Ecto neural progenitor cell (in vitro differentiated cells): ENCODE measurements at places on chromosomes 7 and 10.
A peak's percentile ranks its signal among the peaks of the same experiment; 100 is the strongest.

DNA sequence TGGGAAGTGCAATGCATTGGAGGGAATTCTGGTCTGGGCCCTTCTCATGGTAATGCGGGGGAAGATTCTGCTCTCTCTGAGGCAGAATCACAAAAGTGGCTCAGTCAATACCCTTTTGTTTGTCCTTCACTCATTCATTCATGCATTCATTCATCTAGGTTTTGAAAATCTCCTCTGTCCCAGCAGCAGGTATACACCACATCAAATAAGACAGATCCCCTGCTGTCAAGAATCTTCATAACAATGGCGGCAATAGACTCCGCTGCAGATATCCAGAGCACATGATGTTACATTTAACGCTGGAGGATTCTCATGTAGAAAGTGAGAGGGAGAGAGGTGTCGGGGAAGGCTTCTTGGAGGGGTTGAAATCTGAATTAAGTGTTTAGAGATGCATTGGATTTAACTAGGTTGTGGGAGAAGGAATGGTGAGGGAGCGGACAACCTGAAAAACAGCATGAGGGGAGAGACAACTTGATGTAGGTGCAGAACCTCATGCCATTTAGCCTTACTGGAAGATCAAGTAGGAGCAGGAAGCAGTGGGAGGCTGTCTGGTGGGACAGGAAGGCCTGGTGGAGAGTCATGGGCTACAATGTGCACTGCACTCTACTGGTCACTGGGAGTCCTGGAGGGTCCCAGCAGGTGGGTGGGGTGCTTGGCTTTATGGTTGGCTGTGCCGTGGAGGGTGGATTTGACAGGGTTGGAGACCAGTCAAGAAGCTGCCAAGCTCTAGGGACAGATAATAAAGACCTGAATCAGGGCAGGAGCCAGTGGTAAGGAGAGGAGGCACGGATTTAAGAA, 5.2 kb upstream of the FAM180A start:
- no peak for DNase-seq

GRCh38 chr7:80859272-80859970, 59.4 kb downstream of the SEMA3C start:
- no peak for DNase-seq

DNA sequence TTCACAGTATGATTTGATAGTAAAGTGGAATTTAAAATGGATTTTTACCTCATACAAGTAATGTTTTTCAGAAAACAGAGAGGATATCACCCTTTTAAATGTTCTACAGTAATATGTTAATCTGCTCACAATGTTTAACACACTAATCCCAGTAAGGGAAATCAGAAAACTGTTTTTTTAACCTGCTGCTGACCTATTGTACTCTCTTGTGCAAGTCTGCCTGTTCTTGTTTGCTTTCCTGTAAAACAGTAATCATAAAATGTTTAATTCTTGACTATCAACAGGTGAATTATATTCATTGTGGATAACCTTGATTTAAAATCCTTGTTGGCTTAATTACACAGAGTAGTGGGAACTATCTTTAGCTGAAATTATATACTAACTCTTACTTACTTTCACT, 126.4 kb downstream of the GNAT3 start:
- no peak for DNase-seq

GRCh38 chr7:139743967-139744767, 33.6 kb downstream of the HIPK2 start:
- DNase-seq: no peak

- no peak for DNase-seq
These were observed 173.5 kb downstream of the SEMA3E start for GRCh38 chr7:83475420-83475819.

- DNase-seq: peak; percentile 82
These were observed at the start of gene GPRIN2 for GRCh38 chr10:46556515-46557318. GPRIN2 (minus strand) TSS chr10:46556658; CDS start chr10:46550736, 5,922 bp downstream.

GRCh38 chr10:22251751-22252223, 34.0 kb upstream of the EBLN1 start:
- DNase-seq: peak; percentile 62

- peak; percentile 63 for DNase-seq
These were observed 2.6 kb downstream of the MRPS33 start for GRCh38 chr7:141012044-141012685.

GRCh38 chr7:135197343-135197742, 14.0 kb downstream of the WDR91 start:
- peak; percentile 18 for DNase-seq

GRCh38 chr10:28382525-28383269, 79.8 kb upstream of the MPP7 start:
- no peak for DNase-seq

- DNase-seq: no peak
These were observed 8.6 kb downstream of the EVX1 start for GRCh38 chr7:27251136-27251651.

GRCh38 chr7:100152404-100152803, 3.7 kb downstream of the LAMTOR4 start:
- no peak for DNase-seq

DNA sequence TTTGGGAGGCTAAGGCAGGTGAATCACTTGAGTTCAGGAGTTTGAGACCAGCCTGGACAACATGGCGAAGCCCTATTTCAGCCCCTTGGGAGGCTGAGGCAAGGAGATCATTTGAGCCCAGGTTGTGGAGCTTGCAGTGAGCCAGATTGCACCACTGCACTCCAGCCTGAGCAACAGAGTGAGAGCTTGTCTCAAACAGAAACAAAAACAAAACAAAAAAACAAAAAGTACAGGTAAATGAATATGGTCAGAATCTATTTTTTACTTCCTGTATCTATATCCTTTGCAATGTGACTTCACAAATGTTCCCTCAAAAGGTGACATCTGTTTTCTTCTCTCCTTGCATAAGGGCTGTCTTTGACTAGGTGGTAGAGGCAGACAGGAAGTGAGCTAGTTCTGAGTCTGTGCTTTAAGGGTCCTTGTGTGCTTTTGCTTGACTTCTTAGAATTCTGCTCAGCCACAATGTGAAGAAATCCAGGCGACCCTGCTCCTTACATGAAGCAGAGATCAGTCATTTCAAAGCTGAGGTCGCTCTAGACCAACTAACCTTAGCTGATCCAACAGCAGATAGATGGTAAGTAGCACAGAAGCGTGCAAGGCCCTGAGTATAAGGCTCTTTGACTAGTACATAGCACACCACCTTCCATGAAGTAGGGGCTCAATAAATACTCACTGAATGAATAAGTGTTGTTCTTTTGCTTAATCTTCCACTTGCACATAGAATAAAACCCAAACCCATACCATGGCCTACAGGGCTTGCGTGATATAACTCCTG, 423.2 kb upstream of the PCDH15 start:
- no peak for DNase-seq

GRCh38 chr7:102849538-102849937, 63.3 kb upstream of the LRRC17 start:
- no peak for DNase-seq

DNA sequence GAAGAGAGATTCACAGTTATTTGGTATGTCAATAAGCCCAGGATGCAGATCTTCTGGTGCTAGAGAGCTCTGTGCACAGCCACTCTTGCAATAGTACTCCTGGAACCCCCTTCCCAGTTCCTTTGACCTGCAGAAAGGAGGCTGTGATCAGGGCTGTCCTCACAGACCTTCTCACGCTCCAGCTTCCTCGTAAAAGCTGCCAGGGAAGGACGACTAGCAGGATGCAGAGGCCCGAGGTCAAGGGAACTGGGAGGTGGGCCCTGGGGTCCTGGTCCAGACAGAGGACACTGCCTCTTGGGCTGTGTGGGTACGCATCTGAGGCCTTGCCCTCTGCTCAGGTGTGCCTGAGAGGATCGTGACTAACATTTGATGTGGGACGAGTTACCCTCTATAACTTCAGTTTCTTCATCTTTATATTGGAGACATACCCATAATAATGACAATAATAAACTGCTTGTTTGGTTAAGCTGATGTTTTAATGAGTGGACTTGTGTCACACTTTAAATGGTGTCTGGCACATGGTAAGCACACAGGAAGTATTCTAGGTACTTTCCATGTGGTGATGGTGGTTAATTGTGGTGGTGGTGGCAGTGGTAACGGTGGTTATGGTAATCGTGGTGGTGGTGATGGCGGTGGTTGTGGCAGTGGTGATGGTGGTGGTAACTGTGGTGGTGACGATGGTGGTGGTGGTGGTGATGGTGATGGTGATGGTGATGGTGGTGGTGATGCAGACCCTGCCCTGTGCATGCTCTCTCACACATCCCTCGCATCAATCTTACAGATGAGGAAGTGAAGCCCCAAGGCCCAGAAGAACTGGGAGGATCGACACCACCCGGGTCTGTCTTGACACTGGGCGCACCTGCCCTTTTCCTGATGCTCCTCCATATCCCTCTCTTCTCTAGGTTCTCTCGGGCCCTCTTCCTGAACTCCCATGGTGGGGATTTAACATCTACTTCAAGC, 235.2 kb upstream of the GRB10 start:
- no peak for DNase-seq

DNA sequence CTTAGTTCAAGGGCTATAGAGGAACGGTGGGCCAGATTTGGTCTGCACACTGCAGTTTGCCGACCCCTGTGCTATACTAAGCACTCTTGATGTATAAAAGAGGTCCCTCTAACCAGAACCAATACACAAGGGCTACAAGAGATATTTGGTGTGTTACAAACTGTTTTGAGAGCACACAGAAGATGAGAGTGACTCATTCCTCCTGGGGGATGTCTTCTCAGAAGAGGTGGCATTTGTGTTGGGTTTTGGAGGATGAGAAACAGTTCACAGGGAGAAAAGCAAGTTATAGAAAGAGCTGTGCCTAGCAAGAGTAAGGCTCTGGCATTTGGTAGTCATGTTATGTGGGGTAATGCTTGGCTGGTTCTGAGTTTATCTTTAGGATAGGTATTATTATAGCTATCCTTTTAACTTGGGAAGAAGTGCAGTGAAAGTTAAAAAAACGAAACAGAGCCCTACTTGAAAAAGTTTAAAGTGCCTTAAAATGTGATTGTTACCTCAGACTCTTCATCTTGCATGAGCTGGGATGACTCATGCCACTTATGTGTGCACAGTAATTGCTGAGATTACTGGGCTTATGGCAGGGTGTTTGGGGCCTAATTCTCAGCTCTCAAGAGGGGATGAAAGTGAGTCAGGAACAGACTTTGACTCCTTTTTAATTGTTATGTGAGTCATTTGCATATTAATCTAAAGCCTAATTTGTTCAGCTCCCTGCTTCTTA, 160.4 kb downstream of the KIF20B start:
- DNase-seq: no peak

GRCh38 chr10:82934429-82934828, 1059.4 kb downstream of the NRG3 start:
- no peak for DNase-seq

DNA sequence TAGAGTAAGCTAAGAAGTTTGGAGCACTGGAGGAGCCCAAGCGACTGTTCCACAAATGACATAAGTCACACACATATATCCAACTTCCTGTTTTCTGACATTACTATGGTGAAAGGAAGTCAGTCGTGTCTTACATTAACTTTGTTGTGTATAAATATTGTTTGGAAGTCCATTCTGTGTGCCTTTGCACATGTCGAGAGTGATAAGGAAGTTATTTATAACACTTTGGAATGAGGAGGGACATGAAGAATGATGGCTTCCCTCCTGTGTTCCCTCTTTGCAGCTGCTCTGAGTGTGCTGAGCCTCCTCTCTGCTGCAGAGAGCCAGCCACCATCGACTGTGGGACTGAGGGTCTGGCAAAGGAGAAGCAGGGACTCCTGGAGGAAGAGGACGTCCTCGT, 40.4 kb upstream of the MGMT start:
- DNase-seq: no peak

DNA sequence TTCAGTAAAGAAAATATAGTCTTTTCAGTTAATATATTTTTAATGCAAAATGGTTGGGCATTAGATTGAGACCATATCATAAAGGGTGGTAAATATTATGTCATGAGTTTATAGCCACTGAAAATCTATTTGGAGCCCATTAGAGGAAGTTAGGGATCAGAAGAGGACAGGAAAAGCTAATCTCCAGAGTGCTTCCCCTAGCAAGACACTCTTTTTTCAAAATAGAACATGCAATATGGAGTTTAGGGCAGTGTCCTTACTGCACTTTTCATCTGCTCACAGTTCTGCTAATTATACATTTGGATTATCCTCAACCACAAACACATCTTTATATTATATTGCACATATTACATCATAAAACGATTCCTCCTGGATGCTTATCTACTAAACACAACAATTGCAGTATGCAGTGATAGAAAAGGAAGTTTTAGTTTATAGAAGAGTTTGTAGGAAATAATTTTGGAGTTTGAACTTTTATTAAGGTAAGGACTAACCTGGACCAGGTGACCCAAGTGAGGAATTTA, 159.8 kb downstream of the PHF14 start:
- DNase-seq: no peak
